ENCODE measurements at places on chromosomes 6 and 20.

DNA sequence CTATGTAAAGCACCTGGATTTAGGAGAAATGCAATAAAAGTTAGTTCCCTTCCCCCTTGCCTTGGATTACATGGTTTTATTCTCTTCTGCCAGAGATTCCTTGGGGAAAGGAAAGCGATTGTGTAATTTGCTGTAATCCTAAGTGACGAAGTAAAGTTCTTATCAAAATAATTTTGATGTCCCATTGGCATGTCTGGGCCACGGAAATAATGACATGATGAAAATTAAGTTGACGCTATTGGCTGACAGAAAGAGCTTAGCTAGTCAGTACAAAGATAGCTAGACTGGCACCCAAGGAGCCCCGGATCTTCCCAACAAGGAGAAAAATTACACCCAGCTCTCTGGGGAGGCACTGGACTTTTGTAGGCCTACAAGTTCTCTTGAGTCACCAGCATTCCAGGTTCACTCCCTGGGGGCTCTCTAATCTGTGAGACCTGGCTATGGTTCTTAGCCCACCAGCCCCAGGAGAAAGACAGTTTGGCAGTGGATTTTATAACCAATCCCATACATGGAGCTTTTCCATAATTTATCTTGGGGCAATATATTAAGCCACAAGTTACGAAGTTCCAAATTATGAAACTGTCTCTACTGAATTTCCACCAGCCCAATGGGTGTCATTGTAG is 59.9 kb downstream of the FOXA2 start:
- no peak for DNase-seq

DNA sequence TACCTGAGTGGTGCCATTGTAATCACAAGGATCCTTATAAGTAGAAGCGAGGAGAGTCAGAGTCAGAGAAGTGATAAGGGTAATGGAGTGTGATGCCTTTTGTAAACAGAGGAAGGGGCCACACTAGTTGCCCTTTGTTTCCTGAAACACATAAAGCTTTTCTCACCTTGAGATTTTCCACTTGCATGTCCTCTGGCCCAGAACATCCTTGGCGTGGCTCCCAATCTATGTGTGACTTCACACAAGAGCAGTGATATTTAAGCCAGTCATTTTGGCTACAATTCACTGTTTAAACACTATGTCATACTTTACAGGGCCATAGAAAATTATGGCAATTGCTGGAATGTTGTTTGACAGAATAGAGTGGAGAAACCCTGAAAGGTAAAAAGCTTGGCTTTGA is 121.2 kb upstream of the BTN3A2 start:
- no peak for DNase-seq

DNA sequence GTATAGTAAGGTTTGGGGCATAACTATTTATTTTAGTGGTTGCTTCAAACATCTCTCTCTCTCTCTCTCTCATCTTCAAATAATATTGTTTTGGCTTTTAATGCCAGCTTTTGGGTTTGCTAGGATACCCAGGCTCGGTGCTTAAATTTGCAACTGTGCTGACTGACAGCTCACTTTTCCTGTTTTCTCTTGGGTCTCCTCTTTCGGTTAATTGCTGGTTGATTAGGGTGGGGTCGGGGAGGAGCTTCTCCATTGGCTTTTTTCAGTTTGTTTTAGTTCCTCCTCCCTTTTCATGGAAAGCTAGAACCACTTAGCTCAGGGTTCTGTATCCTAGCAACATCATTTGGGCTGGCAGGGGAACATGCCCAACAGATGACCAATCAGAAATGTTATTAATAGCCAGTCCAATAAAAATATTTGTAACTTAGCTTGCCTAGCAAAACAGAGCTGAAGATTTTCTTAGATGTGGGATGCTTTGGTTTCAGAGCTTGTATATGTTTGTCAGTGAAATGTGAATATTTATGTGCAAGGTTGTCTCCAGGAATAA is 11.3 kb downstream of the TFAP2B start:
- DNase-seq = no peak

DNA sequence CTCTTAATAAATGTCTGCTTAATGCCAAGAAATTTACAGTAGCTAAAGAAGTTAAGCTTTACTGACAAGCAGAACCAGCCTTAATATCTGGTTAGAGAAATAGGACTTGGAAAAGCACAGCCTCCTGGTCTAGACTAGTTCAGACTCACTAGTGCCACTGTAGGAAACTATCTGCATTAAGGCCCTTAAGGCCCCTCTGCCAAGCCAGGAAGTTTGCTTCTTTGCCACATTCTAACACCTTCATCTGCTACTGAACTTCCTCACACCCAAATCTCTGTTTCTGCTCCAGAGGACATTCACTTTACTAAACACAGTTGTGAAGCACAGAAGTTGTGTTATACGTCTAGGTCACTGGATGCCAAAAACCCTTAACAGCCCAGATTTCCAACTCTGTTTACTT is 302.8 kb downstream of the BTBD9 start:
- DNase-seq = no peak

- DNase-seq = no peak
Measured at GRCh38 chr20:23290761-23291574, 59.6 kb upstream of the NXT1 start.

- DNase-seq = no peak
Measured at GRCh38 chr6:109050447-109051102, 44.1 kb downstream of the SESN1 start.

- no peak for DNase-seq
Measured at GRCh38 chr20:8608470-8608869, 460.4 kb upstream of the PLCB4 start.

- no peak for DNase-seq
Measured at GRCh38 chr20:62123450-62124118, 1.3 kb downstream of the LSM14B start.

DNA sequence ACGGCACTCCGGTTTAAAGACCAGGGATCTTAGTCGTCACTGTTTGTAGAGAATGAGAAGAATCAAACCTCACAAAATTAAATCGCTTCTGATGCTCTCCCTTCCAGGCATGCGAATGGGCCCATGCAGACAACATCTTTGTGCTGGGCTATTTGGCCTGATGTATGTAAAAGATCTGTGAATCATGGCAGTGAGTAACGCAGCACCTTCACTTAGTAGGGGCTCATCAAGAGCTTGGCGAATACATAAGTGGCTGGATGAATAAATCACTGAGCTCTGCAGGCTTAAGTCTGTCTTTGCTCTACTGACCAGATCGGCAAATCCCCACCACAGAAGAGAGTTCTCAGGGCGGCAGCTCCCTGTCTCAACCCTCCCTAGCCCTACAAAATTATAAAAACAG is 44.8 kb upstream of the AFDN start:
- DNase-seq = no peak

Data from NCI-H187 (cell line).